HL-60 (cell line): ENCODE measurements at places on chromosomes 11 and 22.

DNA sequence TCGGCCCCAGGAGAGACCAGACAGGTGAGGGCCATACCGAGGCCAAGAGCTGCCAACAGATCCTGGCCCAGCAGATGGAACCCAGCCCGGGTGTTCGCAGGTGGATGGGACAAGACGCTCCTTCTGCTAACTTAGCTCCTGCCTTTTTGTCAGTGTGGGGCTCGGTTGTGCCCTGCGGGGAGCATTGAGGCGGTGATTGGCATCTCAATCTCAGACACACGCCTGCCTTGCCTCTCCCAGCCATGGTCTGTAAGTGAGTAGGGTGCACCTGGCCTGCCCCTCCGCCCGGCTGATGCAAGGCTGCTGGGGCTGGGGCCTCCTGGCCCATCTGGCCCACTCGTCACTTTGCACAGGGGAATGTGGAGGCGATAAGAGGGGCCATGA is 350.1 kb downstream of the TBC1D22A start:
- no peak for DNase-seq

DNA sequence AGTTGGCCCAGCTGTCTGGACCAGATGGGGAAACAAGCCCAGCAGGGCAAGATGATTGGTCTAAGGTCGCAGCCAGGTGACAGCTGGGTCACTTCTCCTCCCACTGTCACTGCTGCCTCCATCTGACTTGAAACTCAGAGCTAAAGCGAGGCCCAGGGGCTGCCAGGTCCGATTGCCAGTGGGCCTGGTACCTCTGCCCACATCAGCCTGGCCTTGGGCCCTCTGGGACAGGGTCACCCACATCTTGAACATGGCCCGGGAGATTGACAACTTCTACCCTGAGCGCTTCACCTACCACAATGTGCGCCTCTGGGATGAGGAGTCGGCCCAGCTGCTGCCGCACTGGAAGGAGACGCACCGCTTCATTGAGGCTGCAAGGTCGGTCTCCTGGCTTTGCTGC is 5.8 kb downstream of the SSH3 start:
- DNase-seq, result no peak

DNA sequence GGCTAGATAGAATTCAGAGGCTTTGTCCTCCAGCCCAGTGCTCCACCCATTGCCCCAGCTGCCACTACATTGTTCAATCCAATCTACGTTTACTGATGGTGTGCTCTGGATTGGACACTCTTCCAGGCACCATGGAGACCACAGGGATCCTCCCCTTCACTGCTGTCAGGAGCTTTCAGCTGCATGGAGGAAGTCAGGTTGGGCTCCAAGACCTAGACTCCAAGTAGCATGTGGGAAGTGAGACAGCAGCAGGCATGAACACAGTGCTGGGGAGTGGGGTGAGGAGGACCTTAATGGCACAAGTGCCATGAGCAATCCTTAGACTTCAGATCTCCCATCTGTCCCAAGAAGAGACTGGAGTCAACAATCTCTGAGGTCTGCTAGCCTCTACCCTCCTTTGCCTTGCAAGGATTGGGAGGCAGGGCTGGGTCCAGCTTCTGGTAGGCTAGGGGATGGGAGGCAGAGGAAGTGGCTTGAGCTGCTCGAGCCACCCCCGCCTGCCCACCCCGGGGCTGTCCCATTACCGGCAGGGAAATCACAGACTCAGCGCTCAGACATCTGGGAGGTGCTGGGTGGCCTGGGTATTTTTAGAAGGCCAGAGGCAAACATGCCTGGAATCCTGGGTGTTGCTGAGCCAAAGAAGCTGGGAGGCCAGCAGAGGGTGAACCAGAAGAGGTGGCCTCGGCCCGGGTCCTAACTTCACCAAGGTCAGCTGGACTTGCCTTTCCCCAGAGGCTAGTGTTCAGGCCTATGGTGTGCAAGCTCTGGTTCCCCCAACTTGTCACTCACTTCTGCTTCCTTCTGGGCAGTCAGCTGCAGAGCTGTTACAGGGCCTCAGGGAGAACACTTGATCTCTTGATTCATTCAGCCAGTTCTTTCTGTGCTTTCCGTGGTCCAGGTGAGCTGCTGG is 15.2 kb upstream of the FCHSD2 start:
- DNase-seq, result peak; percentile 61

DNA sequence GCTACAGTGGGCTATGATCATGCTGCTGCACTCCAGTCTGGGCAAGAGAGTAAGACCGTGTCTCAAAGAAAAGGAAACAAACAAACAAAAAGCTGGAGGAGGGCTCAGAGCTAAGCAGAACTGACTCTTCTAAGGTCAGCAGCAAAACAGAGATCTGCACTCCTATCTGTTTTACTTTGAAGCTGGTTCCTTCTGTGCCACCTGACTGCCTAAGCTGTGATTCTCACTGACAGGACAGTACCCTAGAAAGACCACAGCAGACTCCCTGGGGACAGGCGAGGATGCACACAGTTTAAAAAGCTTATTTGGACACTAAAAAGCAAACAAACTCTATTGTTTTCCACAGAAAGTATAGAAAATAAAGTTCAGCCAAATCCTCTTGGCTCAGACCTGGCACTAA is 30.5 kb downstream of the NEFH start:
- no peak for DNase-seq

DNA sequence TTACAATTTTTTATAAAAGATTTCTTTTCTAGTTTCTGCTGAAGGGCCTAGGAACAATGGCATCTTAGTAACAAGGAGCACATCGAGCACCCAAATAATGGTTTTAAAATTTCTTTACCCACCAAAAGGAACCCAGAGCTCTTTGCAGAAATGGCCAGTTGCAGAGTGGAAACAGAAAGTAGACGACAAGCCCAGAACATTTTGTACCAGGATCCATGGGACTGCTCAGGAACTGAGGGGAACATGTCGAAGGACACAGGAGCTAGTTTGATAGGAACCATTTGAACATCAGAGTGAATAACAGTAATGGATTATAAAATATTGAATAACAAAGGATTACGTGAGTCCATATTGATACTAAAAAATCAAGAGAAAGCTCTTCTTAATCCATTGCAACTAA is 17.3 kb downstream of the PANX1 start:
- no peak for DNase-seq

DNA sequence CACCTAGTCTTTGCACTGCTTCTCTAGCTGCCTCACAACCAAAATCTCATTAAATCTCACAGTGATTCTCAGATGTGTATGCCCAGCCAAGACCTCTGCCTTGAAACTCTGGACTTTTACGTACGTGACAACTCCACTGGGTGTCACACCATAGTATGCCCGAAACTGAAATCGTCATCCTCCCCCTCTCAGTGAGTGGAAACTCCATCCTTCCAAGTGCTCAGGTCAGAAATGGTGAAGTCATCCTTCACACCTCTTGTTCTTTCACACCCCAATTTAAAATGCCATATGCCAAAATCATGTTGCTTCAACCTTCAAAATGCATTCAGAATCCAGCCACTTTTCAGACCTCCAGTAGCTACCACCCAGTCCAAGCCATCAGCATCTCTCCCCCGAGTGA is 42.5 kb downstream of the SFI1 start:
- DNase-seq, result no peak

DNA sequence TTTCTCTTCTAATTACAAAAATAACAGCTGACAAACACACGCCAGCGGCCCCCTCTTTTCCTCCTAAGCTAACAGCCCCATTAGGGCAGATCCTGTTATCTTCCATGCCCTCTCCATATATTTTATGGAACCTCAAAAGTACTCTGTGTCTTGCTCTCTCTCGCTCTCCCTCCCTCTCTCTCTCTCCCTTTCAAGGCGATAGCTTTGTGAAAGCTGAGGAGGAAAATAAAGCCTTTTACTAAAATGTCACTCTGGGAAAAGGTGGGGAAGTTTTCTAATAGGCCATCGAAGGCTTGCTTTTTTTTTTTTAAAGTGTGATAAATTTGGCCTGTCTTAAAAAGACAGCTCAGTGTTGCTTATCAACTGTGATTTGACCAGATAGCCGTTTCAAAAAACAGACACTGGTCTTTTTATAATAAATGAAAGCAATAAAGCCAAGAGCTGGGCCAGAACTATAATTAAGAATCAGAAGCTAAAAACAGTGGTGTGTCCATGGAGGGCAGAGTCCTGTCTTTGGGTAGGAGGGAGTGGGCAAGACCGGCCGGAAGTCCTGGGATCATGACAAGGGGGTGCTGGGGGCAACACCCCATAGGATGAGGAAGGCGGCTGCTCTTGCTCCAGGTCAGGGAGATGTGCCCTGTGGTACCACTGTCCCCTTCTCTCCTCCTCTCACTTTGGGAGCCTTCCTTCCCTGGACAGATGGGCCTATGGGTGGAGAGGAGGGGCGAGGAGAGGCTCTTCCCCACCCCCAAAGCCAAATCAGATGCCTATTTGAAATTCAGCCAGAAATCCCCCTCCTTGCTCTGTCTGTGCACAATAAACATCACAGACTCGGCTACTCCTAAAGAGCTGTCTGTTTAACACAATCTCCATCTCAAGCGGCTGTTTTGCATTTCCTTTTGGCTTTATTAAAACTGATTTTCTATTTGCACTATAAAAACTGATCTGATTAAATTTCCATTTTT is 267.2 kb downstream of the BUD13 start:
- no peak for DNase-seq

- DNase-seq, result peak; percentile 60
These were observed 147.5 kb upstream of the CTSC start for GRCh38 chr11:88484873-88485621.

DNA sequence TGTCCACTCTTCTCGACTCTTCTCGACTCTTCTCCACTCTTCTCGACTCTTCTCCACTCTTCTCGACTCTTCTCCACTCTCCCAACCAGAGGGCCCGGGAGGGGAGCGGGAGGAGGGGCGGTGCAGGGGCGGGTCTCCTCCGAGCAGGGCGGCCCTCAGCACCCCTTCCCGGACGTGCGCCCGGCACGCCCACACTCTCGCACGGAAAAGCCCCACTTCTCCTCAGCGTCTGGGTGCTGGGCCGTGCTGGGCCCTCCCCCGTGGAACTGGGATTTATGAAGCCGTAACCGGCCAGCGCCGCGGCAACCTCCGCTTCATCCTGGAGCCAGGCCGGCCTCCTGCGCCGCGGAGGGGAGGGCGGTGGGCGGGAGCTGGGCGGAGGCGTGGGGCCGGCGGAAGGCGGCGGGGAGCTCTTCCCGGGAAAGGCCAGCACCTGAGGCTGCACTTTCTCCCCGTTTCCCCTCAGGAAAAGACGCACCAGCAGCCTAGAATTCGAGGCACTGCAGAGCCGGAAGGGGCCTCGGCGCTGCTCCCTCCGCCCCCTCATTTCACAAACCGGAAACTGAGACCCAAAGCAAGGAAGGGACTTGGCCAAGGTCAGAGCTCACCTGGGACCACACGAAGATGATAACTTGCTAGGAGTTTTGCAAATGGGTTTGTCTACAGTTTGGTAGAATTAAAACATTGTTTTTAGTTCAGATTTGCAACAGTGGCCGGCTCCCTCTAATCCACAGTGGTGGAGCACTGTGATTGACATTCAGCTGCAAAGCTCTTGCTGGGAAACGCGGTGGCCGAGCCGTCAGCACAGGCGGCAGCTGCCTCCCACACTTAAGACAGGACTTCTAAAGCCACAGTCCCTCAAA is 31.6 kb upstream of the JAM3 start:
- DNase-seq, result no peak

DNA sequence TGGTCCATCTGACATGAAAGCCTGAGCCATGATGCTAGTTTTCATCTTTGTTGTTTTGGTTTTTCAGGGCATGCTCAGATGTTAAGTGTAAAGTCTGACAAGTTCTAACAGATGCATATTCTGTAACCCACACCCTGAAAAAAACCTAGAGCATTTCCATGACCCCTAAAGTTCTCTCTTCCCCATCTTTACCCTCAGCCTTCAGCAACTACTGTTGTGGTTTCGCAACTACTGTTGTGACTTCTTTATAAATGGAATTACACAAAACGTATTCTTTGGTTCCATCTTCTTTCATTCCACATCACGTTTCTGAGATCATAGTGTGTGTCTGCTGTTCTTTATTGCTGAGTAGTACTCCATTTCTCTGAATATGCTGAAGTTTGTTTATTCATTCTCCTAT is 65.1 kb upstream of the LDLRAD3 start:
- peak; percentile 47 for DNase-seq

DNA sequence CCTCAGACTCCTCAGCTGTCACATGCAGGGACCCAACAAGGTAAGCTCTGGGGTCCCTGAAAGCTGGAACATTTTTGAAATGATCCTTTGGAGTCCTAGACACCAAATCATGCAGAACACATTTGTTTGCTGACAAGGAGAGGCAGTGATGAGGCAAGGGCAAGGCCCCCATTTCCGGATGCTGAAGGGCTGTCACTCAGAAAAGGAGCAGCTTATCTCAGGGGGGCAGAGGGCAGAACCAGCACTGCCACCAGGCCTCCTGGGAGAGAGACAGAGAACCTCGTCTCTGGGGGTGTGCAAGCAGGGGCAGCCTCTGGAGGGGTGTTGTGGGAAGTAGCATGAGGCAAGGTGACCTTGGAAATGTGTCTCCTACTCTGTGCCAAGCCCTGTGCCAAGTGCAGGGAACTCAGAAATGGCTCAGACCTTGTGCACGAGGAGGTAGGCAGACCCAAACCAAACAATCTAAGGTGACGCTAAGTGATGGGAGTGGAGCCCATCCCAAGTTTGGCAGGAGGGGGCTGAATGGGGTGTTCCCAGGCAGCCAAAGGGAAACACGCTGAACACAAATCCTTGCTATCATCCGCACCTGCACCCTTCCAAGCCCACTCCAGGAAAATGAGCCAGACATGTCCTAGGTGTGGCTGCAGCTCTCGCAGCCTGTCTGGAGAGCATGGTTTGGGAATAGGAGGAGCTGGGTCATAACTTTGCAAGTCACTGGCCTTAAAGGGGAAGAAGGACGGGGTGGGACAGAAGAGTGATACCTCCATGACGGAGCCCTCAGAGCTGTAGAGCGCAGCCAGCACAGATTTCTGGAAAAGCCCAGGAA is 94.2 kb downstream of the PDE2A start:
- no peak for DNase-seq

- DNase-seq, result no peak
These were observed 181.1 kb upstream of the NECTIN1 start for GRCh38 chr11:119910051-119910450.

DNA sequence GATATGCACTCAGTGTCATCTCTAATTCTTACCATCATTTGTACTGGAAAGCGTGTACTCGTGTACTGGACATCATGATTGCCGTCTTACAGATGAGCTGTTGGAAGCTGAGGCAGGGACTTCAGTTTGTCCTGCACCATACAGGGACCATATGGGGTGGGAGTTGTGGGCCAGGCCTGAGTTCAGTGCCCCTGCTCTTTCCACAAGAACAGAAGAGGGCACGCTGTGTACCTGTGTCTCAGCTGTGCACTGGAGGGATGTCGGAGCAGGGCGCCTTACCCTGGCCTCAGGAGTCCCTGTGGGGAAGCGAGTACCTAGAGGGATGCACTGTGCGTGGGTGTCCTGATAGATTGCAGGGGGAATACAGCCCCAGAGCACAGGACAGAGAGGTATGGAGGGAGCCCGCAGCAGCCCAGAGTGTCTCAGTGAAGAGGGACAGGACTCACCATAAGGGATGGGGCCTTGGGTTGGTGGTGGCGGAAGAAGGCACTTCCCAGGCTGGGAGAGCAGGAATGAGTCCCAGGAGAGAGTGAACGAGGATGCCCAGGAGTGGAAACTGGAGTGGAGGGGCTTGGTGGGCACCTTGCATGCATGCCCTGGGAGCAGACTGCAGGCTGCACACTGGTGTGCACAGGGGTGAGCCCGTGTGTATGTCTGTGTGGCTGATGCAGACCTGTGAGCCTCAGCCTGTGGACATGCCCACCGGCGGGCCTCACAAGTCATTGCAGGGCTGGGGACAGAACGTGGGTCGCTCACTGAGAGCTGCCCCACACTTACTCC is 329.7 kb downstream of the TBC1D22A start:
- no peak for DNase-seq
